Pericardium fibroblast (primary cell): ENCODE measurements at places on chromosomes 4 and X. TPM values are rescaled to one million over a fixed set of nuclear protein-coding genes. Genes with fewer than 3 reads are reported as not detected.

RTL5 gene
- total RNA-seq = 2.5 and 7.1 TPM in 2 replicates

MGARP gene
- 16.0 and 40.5 TPM in 2 replicates for total RNA-seq

UGT2A1 gene
- total RNA-seq = not detected in 2 replicates

UGT8 gene
- not detected in 2 replicates for total RNA-seq

BGN gene
- 135 and 164 TPM in 2 replicates for total RNA-seq

MAGEA8 gene
- total RNA-seq = not detected in 2 replicates

TMEM175 gene
- total RNA-seq = 24.3 and 33.8 TPM in 2 replicates

ESX1 gene
- not detected in 2 replicates for total RNA-seq
